ENCODE measurements at places on chromosomes 2 and 18.
A peak's percentile ranks its signal among the peaks of the same experiment; 100 is the strongest.

DNA sequence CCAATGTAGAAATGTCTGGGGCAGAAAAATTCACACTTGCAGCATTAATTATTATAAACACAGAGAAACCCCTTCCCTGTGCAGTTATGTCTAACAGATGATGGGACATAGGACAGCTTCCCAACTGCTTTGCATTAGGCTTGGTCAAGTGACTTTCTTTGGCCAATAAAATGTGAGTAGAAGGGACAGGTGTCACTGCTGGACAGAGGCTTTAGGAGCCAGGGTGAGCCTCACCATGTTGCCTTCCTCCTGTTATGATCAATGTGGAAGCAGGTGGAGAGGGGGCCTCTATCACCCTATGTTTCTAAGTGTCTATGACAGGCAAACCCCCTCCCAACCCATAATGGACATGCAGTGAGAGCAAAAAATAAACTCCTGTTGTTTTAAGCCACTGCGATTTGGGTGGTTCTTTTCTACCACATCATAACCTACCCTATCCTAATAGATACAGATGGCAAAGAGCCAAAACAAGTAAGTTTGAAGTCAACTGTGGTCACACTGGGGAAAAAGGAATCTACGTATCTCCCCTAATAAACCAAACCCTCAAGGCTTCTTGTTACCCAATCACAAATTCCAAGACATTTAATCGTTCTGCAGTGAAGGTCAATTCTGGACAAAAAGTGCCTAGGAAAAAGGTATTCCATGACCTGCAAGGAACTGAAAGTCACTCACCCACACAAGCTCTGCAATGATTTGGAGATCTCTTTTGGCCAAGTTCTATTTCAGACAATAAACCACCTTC lies 28.6 kb upstream of the POU3F3 start:
- DNase-seq: no peak

- DNase-seq: peak; percentile 24
These were observed 13.7 kb downstream of the RND3 start for GRCh38 chr2:150473767-150474166.

- DNase-seq: no peak
These were observed 7.3 kb downstream of the GREB1 start for GRCh38 chr2:11540996-11541692.

DNA sequence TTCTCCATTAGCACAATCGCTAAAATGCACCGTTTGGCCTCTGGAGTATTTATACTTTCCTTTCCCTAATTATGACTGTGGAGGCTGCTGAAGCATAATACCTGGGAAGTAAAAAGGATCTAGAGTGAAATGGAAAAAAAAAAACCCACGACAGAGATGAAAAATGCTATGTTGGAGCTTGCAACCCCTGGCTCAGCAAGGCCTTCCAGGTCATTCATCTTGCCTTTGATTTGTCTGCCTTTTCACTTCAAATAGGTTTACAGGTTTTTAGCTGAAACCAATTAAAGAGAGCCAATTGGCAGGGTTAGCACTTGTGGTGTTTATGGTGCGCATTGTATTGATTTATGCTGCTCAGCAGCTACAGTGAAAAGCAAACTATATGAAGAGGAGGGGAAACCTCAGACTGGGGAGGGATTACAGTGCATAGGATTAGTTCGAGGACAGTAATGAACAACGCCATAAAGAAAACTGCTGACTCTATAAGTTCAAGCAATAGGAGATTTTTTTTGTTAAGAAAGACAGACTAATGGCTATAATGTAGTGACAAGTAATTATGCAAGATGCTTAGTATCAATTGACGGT lies 347.9 kb downstream of the MEIS1 start:
- DNase-seq: no peak

GRCh38 chr2:57205241-57205640 lies 841.4 kb upstream of the VRK2 start:
- no peak for DNase-seq

GRCh38 chr2:240310201-240310600 lies 125.3 kb upstream of the GPC1 start:
- DNase-seq: no peak

DNA sequence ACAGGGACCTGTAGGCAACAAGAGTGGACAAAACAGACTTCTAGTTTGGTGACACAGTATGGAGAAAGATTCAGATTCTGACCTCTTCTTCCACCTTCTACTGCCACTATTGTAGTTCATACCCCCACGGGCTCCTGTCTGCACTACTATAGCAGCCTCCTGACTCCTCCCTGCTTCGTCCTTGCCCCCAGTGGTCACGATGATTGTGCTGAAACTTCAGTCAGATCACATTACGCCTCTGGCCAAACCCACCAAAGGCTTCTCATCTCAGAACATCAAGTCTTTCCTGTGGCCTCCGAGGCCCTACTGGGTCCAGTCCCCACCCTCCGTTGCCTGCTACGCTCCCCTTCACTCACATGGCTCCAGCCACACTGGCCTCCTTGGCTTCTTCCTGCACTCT lies 147.6 kb downstream of the CYP26B1 start:
- DNase-seq: no peak

- DNase-seq: peak; percentile 86
These were observed 10.4 kb downstream of the PELI1 start for GRCh38 chr2:64133828-64134227.

DNA sequence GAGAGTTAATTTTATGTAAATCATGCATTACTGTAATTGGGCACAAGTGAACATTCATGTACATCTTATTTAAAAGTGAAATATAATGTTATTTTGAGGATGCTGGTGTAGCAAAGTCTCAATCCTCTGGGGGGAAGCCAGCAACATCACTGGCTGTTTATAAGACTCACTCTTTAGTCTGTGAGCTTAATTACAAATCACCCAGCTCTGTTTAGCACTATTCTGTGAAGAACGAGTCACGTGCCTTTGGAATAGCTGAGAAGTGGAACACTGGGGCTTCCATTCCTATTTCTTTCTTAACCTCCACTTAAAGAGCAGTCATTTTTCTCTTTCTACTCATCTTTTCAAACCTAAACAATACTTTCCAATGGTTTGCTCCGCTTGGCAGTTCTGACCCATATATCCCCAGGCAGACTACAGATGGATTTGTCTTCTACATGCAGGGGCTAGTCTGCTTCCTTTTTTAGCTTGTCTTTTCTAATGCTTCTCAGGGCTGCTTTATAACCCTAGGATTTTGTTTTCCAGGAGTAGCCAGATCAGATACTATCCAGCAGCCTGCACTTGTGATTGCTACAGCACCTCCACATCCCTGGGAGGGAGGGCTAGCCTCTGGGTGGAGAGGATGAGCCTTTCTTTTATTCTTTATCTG lies 95.3 kb upstream of the CAVIN2 start:
- peak; percentile 40 for DNase-seq

DNA sequence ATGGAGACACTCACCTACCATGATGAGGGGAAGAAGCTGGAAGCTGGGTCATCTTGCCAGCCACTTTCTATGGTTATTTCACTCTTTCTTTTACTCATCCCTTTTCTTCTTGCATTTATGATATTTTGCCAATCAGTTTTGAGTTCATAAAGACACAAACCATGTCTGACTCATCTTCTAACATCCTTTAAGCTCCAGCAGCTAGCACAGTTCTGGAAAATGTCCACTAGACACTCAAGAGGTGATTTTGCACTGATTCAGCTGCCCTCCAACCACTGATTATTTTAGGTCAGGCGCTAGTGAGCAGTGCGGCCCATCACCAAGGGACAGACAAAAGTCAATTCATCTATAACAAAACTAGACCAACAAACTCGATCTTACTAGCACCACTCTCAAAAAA lies 537.1 kb upstream of the ID2 start:
- DNase-seq: no peak

- no peak for DNase-seq
These were observed at the start of gene ANKRD30B for GRCh38 chr18:14747513-14748474. Gene ANKRD30B (plus strand): TSS chr18:14748172. CDS start chr18:14748420, 248 bp downstream.

- no peak for DNase-seq
These were observed 22.6 kb upstream of the CYP1B1 start for GRCh38 chr2:38098421-38099098.

- DNase-seq: no peak
These were observed 46.1 kb upstream of the TBC1D8 start for GRCh38 chr2:101197215-101197745.

- DNase-seq: no peak
These were observed 54.0 kb downstream of the CLASP1 start for GRCh38 chr2:121595012-121595891.

DNA sequence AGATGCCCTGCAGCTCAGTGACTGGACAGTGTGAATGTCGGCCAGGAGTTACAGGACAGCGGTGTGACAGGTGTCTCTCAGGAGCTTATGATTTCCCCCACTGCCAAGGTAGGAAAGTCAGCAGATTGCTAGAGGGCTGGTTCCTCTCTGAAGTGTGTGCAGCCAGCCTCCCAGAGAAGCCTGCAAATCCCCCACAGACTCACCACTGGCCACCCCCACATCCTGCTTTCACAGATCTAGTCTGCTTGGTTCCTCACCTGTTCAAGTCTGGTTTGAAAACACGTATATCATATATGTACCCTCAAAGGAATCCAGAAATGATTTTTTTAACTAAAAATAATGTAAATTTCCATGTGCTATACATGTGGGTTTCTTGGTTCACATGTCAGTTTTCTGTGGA lies 121.1 kb downstream of the LAMA3 start:
- DNase-seq: no peak

GRCh38 chr2:101151146-101151858 lies at the start of gene TBC1D8:
Gene TBC1D8 (minus strand): TSS chr2:101151382. CDS start chr2:101151253, 129 bp downstream.
- peak; percentile 81 for DNase-seq

DNA sequence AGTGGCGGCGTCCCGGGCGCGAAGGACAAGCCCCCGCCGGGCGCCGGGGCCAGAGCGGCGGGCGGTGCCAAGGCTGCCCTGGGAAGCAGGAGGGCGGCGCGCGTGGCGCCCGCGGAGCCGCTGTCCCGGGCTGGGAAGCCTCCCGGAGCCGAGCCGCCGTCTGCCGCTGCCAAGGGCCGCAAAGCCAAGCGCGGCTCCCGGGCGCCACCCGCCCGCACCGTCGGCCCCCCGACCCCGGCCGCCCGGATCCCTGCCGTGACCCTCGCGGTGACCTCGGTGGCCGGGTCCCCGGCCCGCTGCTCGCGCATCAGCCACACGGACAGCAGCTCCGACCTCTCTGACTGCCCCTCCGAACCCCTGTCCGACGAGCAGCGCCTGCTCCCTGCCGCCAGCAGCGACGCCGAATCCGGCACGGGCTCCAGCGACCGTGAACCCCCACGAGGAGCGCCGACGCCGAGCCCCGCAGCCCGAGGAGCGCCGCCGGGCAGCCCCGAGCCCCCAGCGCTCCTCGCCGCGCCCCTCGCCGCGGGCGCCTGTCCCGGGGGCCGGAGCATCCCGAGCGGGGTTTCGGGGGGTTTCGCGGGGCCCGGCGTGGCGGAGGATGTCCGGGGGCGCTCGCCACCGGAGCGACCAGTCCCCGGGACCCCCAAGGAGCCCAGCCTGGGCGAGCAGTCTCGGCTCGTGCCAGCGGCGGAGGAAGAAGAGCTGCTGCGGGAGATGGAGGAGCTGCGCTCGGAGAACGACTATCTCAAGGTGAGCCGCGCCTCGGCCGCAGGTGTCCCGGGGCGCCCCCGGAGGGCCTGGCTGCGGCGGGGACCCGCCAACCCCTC lies 820 bp downstream of the MTCL1 start:
- DNase-seq: peak; percentile 39

GRCh38 chr2:58042486-58042970 lies 4.1 kb upstream of the VRK2 start:
- peak; percentile 88 for DNase-seq
